Adrenal gland (tissue), 19 donors: ENCODE measurements at places on chromosomes 13 and 19. TPM values are rescaled to one million over a fixed set of nuclear protein-coding genes. Genes with fewer than 3 reads are reported as not detected.
A peak's percentile ranks its signal among the peaks of the same experiment; 100 is the strongest.

Gene KIR2DL1
- not detected for total RNA-seq

- peaks cover 9% of the 10 kb centered on the region for H3K4me1 ChIP-seq
- peak overlapping the region; percentile 19 for H3K4me3 ChIP-seq
- no peak overlapping the region for H3K27ac ChIP-seq
- no peaks in the 10 kb centered on the region for H3K36me3 ChIP-seq
- peak; percentile 70 for DNase-seq
Observed at GRCh38 chr19:12867120-12868099, 13.8 kb downstream of the DNASE2 start.

Gene ZNF730
- total RNA-seq: 0.28 TPM

Gene POMP
- total RNA-seq: 65.0 TPM

Gene ZNF726
- total RNA-seq: not detected

DNA sequence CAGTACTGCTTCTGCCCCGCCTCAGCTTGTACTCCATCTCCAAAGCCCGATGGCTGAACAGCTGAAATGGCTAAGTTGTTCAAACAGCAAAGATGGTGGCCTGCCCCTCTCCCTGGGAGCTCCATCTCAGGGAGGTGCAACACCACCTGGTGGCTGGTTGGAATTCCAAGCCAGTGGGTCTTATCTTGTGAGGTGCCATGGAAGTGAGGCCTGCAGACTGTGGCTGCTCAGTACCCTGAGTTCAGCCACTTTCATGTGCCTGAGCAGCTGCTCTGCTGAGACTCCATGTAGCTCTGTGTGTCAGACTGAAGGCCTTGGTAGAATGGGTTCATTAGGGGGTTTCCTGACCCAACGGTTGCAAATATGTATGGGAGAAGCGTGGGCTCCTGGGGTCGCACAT lies 67.3 kb upstream of the SPRY2 start:
- H3K36me3 ChIP-seq: no peaks in the 10 kb centered on the region
- DNase-seq: no peak
- no peaks in the 10 kb centered on the region for H3K4me1 ChIP-seq
- no peaks in the 10 kb centered on the region for H3K27me3 ChIP-seq
- no peak overlapping the region for H3K4me3 ChIP-seq
- H3K27ac ChIP-seq: no peak overlapping the region

Gene SLC8A2
- total RNA-seq: 0.22 TPM

GRCh38 chr13:71863254-71863865 lies 3.6 kb downstream of the DACH1 start:
- DNase-seq: no peak
- no peak overlapping the region for H3K27ac ChIP-seq
- H3K4me1 ChIP-seq: peaks cover 19% of the 10 kb centered on the region
- no peak overlapping the region for H3K4me3 ChIP-seq
- H3K36me3 ChIP-seq: no peaks in the 10 kb centered on the region

Gene ADGRE1
- total RNA-seq: 1.2 TPM

GRCh38 chr13:110630566-110631119 lies 15.3 kb downstream of the NAXD start:
- H3K4me1 ChIP-seq: peaks cover 26% of the 10 kb centered on the region
- H3K27ac ChIP-seq: no peak overlapping the region
- no peaks in the 10 kb centered on the region for H3K36me3 ChIP-seq
- DNase-seq: no peak
- H3K4me3 ChIP-seq: no peak overlapping the region

Gene SLAIN1
- total RNA-seq: 14.9 TPM

GRCh38 chr19:56114778-56115110 lies 6.4 kb downstream of the ZNF787 start:
- peaks cover 76% of the 10 kb centered on the region for H3K4me1 ChIP-seq
- H3K27me3 ChIP-seq: no peaks in the 10 kb centered on the region
- no peak overlapping the region for H3K27ac ChIP-seq
- H3K4me3 ChIP-seq: no peak overlapping the region
- DNase-seq: no peak

Gene ADGRE3
- total RNA-seq: not detected

Gene RAP2A
- 13.0 TPM for total RNA-seq

Gene GRIN2D
- total RNA-seq: 0.13 TPM

- H3K27ac ChIP-seq: no peak overlapping the region
- H3K4me1 ChIP-seq: no peaks in the 10 kb centered on the region
- H3K36me3 ChIP-seq: no peaks in the 10 kb centered on the region
- no peak overlapping the region for H3K4me3 ChIP-seq
Observed at GRCh38 chr19:13269348-13269747, 119.1 kb downstream of the IER2 start.

Gene ZNF560
- total RNA-seq: not detected

Gene NLRP5
- not detected for total RNA-seq

- no peak overlapping the region for H3K27ac ChIP-seq
- no peak for DNase-seq
- H3K36me3 ChIP-seq: no peaks in the 10 kb centered on the region
- no peaks in the 10 kb centered on the region for H3K4me1 ChIP-seq
- H3K27me3 ChIP-seq: no peaks in the 10 kb centered on the region
- H3K4me3 ChIP-seq: no peak overlapping the region
Observed at GRCh38 chr19:32567486-32567885, 13.5 kb upstream of the PDCD5 start.

Gene SOHLH2
- total RNA-seq: 0.31 TPM
